ENCODE measurements at places on chromosomes 4 and X.
A peak's percentile ranks its signal among the peaks of the same experiment; 100 is the strongest.

DNA sequence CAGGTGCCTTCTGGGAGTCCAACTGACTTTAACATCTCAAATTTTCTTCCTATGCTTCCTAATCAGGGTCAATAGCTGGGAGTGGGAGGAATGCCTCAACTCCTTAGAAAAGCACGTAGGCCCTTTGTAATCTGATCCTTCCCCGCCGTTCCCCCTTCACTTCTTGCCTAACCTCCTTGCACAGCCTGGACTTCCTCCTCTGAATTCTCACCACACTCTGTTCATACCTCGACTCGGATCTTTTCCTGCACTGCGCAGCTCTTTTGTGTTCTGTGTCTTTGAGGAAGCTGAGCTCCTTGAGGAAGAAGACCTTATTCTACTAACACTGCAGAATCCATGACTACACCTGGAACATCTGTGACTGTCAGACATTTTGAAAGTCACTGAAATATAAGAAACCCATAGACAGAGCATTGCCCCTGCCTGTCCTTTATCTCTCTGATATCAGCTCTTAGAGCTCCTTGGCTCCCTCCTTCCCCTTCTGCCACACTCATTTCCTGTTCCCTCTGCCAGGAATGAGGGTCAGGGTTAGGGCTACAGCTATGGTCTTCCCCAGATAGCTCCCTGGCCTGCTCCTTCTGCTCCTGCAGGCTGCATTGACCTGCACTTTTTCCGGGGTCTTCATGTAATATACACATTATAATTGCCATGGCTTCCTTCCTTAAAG lies 140.2 kb upstream of the LDB2 start:
- no peak for DNase-seq

GRCh38 chr4:140133576-140133975 lies 20.4 kb downstream of the MAML3 start:
- no peak for DNase-seq

- no peak for DNase-seq
Measured at GRCh38 chr4:42554072-42554471, 102.8 kb downstream of the ATP8A1 start.

GRCh38 chr4:66048861-66049260 lies 378.6 kb upstream of the EPHA5 start:
- DNase-seq, result no peak

- no peak for DNase-seq
Measured at GRCh38 chr4:17058916-17059741, 160.7 kb upstream of the LDB2 start.

DNA sequence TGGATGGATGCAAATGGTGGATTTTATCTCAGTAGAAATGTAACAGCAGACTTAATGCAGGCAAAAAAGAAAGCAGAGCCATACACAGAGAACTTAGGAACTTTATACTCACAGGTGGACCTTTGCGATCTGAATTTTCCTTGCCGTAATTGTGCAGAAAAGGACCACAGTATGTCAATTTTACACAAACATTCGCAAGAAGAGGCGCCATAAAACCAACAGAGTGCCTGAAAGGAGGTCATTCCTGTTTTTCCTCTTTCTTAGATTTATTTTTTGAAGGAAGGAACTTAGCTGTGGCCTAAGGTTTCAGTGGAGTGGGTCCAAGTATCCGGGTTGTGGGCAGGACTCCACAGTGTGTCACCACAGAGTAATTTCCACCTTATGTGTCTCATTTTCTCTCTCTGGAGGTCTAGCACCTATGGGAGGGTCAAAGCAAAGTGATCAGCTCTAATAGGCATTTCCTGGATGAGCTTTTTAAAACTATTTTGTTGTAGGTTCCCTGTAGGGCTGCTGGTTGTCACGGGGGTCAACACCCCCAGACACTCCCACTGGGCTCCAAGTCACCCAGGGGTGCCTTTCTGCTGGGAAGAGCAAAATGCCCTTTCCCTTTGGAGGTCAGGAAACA lies 24.7 kb upstream of the PBDC1 start:
- peak; percentile 3 for DNase-seq
